ENCODE measurements at places on chromosomes 2 and 18. TPM values are rescaled to one million over a fixed set of nuclear protein-coding genes. Genes with fewer than 3 reads are reported as not detected.

GRCh38 chr2:180761224-180761623 is 219.2 kb upstream of the UBE2E3 start:
- no peaks in the 10 kb centered on the region for H3K36me3 ChIP-seq
- no peak for DNase-seq
- no peak overlapping the region for H3K4me3 ChIP-seq
- H3K27me3 ChIP-seq, result peaks cover 3% of the 10 kb centered on the region

DNA sequence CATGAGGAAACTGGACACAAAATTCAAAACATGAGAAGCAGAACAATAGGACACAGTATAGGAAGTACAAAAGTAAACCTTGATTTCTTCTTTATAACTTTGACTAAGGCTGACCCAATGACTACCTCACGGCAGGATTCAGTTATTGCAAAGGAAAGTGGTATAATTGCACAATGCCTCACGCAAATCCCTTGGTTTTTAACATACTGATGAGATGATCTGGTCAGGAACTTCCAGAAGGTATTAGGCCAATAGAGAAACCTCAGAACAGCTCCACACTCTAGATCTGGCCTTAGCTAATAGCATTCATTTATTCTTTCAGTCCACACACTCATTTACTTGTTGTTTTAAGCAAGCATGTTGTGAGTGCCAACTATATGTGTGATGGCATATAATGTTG is 1526.9 kb upstream of the ACVR2A start:
- H3K27me3 ChIP-seq, result no peaks in the 10 kb centered on the region
- H3K36me3 ChIP-seq, result no peaks in the 10 kb centered on the region

GRCh38 chr18:21291106-21291505 is 49.1 kb downstream of the GREB1L start:
- H3K27me3 ChIP-seq, result peaks cover 5% of the 10 kb centered on the region
- H3K4me1 ChIP-seq, result no peaks in the 10 kb centered on the region
- no peak for DNase-seq
- H3K27ac ChIP-seq, result no peak overlapping the region
- H3K36me3 ChIP-seq, result no peaks in the 10 kb centered on the region

DNA sequence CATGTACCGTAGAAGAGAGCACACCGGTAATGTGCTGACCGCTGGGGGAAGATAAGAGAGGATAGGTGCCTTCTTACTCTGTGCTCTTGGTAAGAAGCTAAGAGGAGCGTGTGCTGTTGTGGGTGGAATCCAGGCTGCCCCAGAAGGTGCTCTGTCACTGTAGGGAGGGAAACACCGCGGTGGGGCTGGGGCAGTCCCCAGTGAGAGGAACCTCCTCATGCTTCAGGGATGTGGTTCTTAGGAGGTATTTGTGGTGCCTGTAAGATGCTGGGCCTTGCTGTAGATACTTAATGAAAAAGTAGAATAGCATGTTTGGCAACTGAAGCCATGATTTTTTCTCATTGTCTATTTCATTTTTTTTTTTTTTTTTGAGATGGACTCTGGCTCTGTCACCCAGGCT is 1.1 kb downstream of the COLEC11 start:
- DNase-seq, result no peak
- H3K27ac ChIP-seq, result no peak overlapping the region
- no peak overlapping the region for H3K4me3 ChIP-seq
- no peaks in the 10 kb centered on the region for H3K36me3 ChIP-seq
- H3K27me3 ChIP-seq, result no peaks in the 10 kb centered on the region

- H3K4me1 ChIP-seq, result peaks cover 40% of the 10 kb centered on the region
- no peaks in the 10 kb centered on the region for H3K27me3 ChIP-seq
- no peak overlapping the region for H3K27ac ChIP-seq
- H3K4me3 ChIP-seq, result no peak overlapping the region
Measured at GRCh38 chr2:28689771-28690170, 61.9 kb upstream of the PPP1CB start.

GRCh38 chr2:66815886-66816285 is 381.0 kb downstream of the MEIS1 start:
- H3K36me3 ChIP-seq, result no peaks in the 10 kb centered on the region
- no peak overlapping the region for H3K27ac ChIP-seq
- no peak overlapping the region for H3K4me3 ChIP-seq
- no peaks in the 10 kb centered on the region for H3K27me3 ChIP-seq
- DNase-seq, result no peak

GRCh38 chr2:175726223-175726622 is 275.8 kb downstream of the LNPK start:
- no peak for DNase-seq
- H3K36me3 ChIP-seq, result no peaks in the 10 kb centered on the region
- peaks cover 14% of the 10 kb centered on the region for H3K27me3 ChIP-seq
- no peaks in the 10 kb centered on the region for H3K4me1 ChIP-seq
- H3K27ac ChIP-seq, result no peak overlapping the region

DNA sequence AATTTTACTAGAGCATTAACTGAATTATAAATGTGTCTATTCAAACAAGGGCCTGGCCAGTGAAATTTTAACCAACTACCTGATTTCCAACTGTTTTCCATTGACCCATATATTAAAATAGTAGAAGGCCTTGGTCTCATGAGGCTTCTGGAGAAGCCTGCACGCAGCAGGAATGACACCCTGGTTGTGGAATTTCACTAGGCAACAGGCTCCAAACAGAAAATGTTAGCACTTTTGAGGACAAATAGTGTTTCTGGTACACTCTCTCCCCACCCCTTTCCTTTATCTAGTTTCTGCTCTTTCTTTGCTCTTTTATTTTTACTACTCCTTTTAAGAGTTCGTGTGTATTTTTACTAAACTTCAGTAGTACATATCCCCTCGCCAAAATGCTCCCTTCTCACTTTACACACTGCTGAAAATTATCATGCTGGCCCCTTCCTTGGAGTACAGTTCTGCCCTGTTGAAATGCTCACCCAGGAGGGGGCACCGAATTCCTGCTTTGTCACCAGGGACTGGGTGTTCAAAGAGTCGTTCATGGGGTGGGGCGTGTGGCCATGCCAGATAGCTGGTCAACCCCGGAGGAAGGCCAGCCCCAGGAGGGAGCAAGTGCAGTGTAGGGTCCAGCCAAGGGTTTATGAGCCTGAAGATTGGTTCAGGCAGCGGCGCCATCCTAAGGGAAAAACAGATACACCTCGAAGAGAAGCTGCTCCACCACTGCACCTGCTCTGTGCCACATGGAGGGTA is 22.1 kb upstream of the COL6A3 start:
- H3K27me3 ChIP-seq, result no peaks in the 10 kb centered on the region
- DNase-seq, result no peak
- H3K27ac ChIP-seq, result no peak overlapping the region
- H3K4me3 ChIP-seq, result no peak overlapping the region

DNA sequence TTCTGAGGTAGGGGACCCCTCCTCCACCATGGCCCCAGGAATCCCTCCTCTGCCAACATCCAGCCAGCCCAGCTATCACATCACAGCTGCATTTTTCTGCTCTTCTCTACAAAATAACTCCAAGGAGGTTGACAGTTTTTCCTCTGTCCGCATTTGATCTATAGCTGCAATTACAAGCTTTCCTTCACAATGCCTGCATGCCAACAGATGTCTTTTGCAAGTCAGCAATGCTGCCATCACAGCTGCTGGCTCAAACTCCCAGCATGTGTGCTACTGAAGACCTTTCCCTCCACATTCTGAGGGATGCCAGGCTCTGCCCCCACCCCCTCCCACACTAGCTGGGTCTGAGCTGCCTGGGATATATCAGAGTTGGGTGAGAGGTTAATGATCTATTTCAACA is 51.7 kb downstream of the MCFD2 start:
- no peak overlapping the region for H3K27ac ChIP-seq
- H3K27me3 ChIP-seq, result no peaks in the 10 kb centered on the region
- peaks cover 4% of the 10 kb centered on the region for H3K4me1 ChIP-seq
- no peak for DNase-seq
- peaks cover 9% of the 10 kb centered on the region for H3K36me3 ChIP-seq

DNA sequence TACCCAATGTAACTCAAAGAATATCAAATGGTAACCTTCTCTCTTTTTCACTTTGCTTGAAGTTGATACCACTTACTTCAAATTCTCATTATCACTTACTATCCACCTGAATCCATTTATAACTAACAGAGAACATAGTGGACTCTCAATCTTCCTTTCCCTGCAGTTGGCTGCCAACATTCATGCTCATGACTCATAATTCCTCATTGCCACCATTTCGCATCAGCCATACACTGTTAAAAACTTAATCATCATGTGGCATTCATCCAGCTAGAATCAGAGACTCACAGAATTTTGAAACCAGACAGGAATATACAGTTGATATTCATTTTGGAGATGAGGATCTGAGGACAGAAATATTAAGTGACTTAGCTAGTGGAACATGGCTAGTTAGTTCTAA is 56.8 kb downstream of the SLC4A10 start:
- no peak for DNase-seq
- H3K4me1 ChIP-seq, result no peaks in the 10 kb centered on the region
- H3K27ac ChIP-seq, result no peak overlapping the region
- no peaks in the 10 kb centered on the region for H3K36me3 ChIP-seq

The EFEMP1 gene
- total RNA-seq, result not detected

The EPG5 gene
- total RNA-seq, result 38.8 TPM

The TBC1D8 gene
- total RNA-seq, result 0.29 TPM
